Skin of body (tissue), 3 donors: ENCODE measurements at places on chromosomes 1 and 21. TPM values are rescaled to one million over a fixed set of nuclear protein-coding genes. Genes with fewer than 3 reads are reported as not detected.

Gene THBS3
- 32.5 TPM for total RNA-seq

Gene PRR9
- total RNA-seq, result 187 TPM

DNA sequence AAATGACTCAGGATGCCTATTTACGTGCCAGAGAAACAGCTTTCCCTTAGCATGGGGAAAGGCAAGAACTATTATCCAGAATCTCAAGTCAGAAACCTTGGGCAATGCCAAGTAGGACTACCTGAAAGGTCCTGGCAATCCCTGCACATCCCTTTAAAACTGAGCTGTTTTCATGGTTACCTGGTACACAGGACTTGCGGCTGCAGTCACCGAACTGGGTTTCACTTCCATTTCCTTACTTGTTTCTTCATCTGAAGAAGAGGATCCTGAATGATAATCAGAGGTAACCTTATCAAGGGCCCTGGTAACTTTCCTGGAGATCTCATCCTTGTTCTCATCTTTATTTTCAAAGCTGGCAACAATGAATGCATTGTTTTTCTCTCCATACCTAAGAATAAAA, 14.3 kb downstream of the BTG3 start:
- DNase-seq, result no peak

GRCh38 chr1:234537236-234537635, 58.3 kb upstream of the TARBP1 start:
- DNase-seq, result no peak
